ENCODE measurements at places on chromosomes 2 and 18.

- no peak for DNase-seq
Measured at GRCh38 chr18:63146828-63147409, 172.7 kb downstream of the BCL2 start.

GRCh38 chr2:151338115-151338514 is 19.3 kb upstream of the TNFAIP6 start:
- no peak for DNase-seq

- no peak for DNase-seq
Measured at GRCh38 chr2:111663471-111664274, 220.3 kb downstream of the ANAPC1 start.

DNA sequence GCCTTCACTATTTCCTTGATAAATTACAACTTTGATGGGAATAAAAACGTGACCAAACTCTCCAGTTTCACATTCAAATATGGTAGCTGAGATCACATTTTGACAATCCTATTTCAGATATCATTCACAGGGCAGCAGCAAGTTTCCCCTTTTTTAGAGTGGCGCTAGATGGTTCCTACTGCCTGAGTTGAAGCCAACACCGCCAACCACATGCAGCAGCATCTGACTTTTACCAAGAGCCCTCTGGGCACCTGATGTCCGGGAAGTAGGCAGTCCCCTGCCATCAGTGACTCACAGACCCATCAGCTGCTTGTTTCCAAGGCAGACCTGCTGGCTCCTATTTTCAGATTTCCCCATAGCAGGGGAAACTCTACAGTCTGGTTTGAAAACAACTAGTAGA is 4.0 kb upstream of the MREG start:
- DNase-seq: no peak

Measured in activated naive CD4-positive, alpha-beta T cell (primary cell).